Vein endothelial cell (primary cell): ENCODE measurements at places on chromosomes 11 and 22. TPM values are rescaled to one million over a fixed set of nuclear protein-coding genes. Genes with fewer than 3 reads are reported as not detected.

ARHGEF17 gene
- total RNA-seq: 27.0 and 36.6 TPM in 2 replicates

PGA4 gene
- not detected in 2 replicates for total RNA-seq

PYGM gene
- total RNA-seq: 0.19 and 0.33 TPM in 2 replicates

OLFML1 gene
- not detected in 2 replicates for total RNA-seq

TUB gene
- total RNA-seq: 1.7 and 2.3 TPM in 2 replicates

C11orf16 gene
- not detected in 2 replicates for total RNA-seq

MLC1 gene
- not detected in 2 replicates for total RNA-seq

STT3A gene
- 259 and 279 TPM in 2 replicates for total RNA-seq

TMPRSS4 gene
- total RNA-seq: not detected in 2 replicates

UBQLN3 gene
- total RNA-seq: not detected in 2 replicates

TRIM49 gene
- total RNA-seq: not detected in 2 replicates

TRIM6 gene
- total RNA-seq: 2.1 and 2.3 TPM in 2 replicates

SUN2 gene
- total RNA-seq: 125 and 142 TPM in 2 replicates

SLC25A18 gene
- not detected in 2 replicates for total RNA-seq

DSCAML1 gene
- not detected in 2 replicates for total RNA-seq

CHEK2 gene
- total RNA-seq: 12.5 and 20.9 TPM in 2 replicates

CRYBB2 gene
- 0.19 TPM in 1 of 2 replicates, not detected in the other for total RNA-seq

NR1H3 gene
- 3.7 and 7.8 TPM in 2 replicates for total RNA-seq

CYTH4 gene
- under 0.01 and 0.10 TPM in 2 replicates for total RNA-seq

F2 gene
- total RNA-seq: not detected in 2 replicates

MEI1 gene
- 0.96 and 2.6 TPM in 2 replicates for total RNA-seq

FAM83F gene
- total RNA-seq: not detected in 2 replicates

ASRGL1 gene
- 10.5 and 16.7 TPM in 2 replicates for total RNA-seq

PDGFB gene
- 121 and 148 TPM in 2 replicates for total RNA-seq

C11orf91 gene
- total RNA-seq: 0.33 TPM in 1 of 2 replicates, not detected in the other

TP53AIP1 gene
- total RNA-seq: not detected in 2 replicates

SLCO2B1 gene
- 0.57 and 0.65 TPM in 2 replicates for total RNA-seq

BCO2 gene
- 1.1 and 1.3 TPM in 2 replicates for total RNA-seq

NUDT22 gene
- 35.3 and 43.1 TPM in 2 replicates for total RNA-seq

TUBA8 gene
- 3.9 and 5.7 TPM in 2 replicates for total RNA-seq

BATF2 gene
- 0.38 and 0.98 TPM in 2 replicates for total RNA-seq

PGGHG gene
- 17.3 and 24.2 TPM in 2 replicates for total RNA-seq

SLC1A2 gene
- not detected in 2 replicates for total RNA-seq
